ENCODE measurements at places on chromosomes 16 and 17. TPM values are rescaled to one million over a fixed set of nuclear protein-coding genes. Genes with fewer than 3 reads are reported as not detected.

DNA sequence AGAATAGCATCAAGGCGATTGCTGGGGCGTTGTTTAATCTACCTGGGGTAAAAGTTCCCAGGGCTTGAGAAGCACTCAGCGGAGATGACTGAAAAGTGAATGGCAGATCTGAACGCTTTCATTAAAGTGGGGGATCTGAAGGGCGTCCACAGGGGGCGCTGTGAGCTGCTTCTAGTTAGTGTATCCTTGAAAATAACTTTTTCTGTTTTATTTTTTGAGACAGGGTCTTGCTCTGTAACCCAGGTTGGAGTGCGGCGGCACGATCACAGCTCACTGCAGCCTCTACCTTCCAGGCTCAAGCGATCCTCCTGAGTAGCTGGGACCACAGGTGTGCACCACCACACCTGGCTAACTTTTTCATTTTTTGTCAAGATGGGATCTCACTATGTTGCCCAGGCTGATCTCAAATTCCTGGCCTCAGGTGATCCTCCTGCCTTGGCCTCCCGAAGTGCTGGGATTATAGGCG lies 360.4 kb downstream of the SEC14L1 start:
- DNase-seq = no peak

Gene CHRNE
- not detected for total RNA-seq

Gene IRX5
- total RNA-seq = 7.8 TPM

- no peak for DNase-seq
These were observed 15.7 kb upstream of the MTSS2 start for GRCh38 chr16:70701596-70701995.

DNA sequence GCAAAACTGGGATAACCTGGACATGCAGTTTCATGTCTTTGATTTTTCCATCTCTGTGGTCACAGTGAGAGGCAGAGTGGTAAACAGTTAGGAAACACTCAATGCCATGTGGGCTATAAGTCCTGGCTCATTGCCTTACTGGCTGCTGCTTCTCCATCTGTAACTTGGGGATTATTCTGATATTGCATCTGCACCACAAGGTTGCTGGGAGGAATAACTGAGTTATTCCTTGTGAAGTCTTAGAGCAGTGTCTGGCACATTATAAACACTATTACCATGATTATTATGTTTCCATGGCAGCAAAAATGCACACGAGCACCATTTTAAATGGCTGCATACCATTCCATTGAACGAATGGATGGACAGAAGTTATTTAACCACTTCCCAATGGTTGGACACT lies 111.7 kb upstream of the CDH5 start:
- DNase-seq = no peak

DNA sequence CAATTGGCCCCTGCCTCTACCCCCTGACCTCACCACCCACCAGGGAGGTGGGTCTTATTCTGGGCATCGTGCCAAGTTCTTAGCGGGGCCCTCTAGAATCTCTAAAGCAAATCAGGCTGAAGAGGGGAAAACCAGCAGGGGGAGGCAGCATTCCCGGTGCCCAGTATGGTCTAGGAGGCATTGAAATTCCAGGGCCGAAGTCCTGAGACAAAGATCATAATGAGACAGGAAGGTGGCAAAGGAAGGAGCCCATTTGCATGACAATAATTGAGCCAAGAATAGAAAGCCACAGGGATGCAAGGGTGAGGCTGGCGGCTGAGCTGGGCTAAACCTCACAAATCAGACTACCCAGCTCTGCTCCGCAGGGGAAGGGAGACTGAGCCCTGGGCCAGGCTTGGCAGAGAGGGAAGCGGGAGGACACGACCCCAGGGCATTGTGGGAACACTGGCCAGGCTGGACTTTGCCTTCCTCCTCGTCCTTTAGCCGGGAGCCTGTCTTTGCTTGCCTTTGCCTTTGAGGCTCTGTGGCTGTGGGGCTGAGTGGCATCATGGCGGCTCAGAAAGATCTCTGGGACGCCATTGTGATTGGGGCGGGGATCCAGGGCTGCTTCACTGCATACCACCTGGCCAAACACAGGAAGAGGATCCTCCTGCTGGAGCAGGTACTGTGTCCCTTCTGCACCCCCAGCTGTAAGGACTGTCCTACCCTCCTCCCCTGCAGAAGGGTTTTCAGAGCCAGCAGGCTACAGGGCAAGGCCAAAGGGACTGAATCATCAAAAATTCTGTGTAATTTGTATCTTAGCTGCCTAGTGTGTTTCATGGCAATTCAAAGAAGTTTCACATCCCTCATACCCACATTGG lies at the start of gene PIPOX:
Gene PIPOX, plus strand, starts transcription at position 463 of the 860 bp plus-strand sequence. Its CDS starts 85 bp downstream, at position 548.
- peak; percentile 53 for DNase-seq

Gene TSR3
- total RNA-seq = 58.2 TPM

DNA sequence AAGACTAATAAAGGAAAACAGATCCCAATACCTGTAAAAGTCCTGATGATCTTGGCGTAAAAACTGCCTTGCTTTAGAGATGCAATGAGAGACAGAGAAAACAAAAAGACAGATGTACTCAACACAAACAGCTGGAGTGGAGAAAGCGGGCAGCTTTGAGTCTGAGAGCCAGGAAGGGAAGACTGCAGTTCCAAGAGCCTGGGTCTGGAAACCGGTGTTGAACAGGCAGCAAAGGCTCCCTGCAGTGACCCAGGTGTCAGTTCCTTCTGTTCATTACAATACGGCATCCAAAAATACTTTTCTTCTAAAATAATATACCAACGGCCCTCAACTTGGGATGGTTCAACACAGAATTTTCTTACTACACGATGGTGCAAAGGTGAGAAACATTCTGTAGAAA lies 29.6 kb downstream of the VPS53 start:
- no peak for DNase-seq

Gene SMIM22
- total RNA-seq = 2.2 TPM

Gene CSH2
- not detected for total RNA-seq

GRCh38 chr17:13253733-13254410 lies 236.0 kb upstream of the ELAC2 start:
- no peak for DNase-seq

GRCh38 chr16:26120729-26121128 lies 429.0 kb downstream of the HS3ST4 start:
- DNase-seq = no peak

- no peak for DNase-seq
These were observed 4.0 kb upstream of the HSD11B2 start for GRCh38 chr16:67426950-67427349.

GRCh38 chr16:63312346-63312745 lies 1276.1 kb upstream of the CDH8 start:
- no peak for DNase-seq

- DNase-seq = no peak
These were observed 618 bp downstream of the GGA3 start for GRCh38 chr17:75260641-75261335.

- DNase-seq = no peak
These were observed 94.9 kb downstream of the TMEM132E start for GRCh38 chr17:34673995-34674890.

DNA sequence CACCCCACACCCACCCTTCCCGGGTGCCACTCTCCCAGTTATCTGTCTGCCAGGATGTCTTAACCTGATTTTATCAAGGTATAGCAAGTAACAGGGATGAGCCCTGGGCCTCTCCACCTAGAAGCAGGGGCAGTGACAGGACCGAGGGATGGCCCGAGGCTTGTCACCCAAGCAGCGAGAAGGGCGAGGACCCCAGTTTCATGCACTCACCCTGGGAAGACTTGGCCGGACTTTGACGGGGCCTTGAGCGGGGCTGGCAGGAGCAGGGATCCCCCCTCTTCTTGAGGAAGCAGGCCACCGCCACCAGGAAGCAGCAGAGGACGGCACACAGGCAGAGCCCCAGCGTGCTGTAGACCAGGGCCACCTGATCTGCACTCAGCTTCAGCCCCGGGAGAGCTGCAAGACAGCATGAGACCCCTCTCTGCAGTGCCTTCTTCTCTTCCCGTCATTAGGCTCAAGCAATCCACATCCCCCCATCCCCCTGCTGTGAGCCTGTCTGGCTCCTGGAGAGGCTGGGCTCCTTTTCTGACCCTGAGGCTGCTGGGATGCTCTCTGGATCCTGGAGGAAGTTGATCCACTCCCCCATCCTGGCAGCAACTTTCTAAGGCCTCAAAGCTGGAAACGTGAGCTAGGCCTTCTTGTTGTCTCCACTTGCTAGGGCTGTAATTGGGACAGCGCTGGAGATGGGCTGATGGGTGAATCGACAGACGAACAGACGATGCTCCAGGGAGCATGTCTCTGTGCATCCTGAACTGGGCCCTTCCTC lies 31.6 kb downstream of the TNFRSF13B start:
- DNase-seq = no peak

GRCh38 chr17:72491102-72491501 lies 370.3 kb downstream of the SOX9 start:
- no peak for DNase-seq

GRCh38 chr17:9408868-9409829 lies 166.5 kb downstream of the STX8 start:
- peak; percentile 5 for DNase-seq

Gene SLC22A31
- total RNA-seq = not detected

Gene NACA2
- total RNA-seq = not detected

Gene OR1A2
- not detected for total RNA-seq

GRCh38 chr17:50745631-50746030 lies 21.7 kb downstream of the ANKRD40CL start:
- no peak for DNase-seq

Gene SGCA
- not detected for total RNA-seq

- peak; percentile 4 for DNase-seq
These were observed 40.8 kb downstream of the YPEL2 start for GRCh38 chr17:59372138-59372751.

Gene OR2C1
- not detected for total RNA-seq

Gene CD300LB
- total RNA-seq = not detected

Gene ZNF597
- total RNA-seq = 2.5 TPM

DNA sequence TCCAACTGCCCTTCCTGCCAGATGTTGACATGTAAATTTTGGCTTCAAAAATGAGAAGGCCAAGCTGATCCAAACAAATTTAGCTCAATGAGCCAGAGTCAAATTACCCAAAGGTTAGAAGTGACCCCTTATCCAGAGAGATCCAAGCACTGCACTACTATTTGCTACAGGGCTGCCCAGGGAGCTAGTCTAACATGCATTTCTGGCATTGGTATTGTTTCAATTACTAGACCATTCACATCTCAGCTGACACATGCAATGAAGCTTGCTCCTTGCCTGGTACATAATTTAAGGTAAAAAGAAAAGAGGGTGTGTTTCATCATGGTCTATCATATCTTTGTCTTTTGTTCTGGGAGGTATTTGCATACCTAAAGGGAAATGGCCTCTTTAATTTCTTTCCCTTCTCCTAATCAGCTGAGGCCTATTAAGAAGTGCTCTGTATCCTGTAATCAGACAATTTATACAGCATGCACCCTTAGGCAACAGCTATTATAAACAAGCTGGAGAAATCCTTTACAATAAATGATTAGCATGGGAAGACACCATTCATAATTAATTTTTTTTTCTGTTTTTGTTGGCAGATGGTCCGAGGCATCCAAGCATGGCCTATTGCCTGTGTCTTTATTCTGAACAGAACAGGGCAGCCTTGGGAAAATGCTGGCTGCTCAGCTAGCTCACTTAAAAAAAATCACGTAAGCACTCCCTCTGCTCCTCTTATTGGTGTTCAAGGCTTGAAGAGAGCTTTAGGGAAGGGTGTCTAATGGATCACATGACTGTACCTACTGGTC lies 161.5 kb upstream of the SALL1 start:
- no peak for DNase-seq

DNA sequence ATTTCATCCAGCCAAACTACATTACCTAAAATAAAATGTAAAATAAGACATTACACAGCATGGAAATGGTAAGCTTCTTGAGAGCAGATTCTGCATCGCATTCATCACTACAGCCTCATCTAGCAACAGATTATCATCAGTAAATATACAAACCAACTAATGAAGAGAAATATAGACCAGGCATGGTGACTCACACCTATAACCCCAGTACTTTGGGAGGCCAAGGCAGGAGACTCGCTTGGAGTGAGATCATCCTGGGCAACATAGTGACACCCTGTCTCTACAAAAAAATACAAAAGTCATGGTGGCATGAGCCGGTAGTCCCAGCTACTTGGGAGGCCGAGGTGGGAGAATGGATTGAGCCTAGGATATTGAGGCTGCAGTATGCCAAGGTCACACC lies 19.9 kb downstream of the NCBP3 start:
- no peak for DNase-seq

Gene CORO1A
- total RNA-seq = 0.83 TPM

DNA sequence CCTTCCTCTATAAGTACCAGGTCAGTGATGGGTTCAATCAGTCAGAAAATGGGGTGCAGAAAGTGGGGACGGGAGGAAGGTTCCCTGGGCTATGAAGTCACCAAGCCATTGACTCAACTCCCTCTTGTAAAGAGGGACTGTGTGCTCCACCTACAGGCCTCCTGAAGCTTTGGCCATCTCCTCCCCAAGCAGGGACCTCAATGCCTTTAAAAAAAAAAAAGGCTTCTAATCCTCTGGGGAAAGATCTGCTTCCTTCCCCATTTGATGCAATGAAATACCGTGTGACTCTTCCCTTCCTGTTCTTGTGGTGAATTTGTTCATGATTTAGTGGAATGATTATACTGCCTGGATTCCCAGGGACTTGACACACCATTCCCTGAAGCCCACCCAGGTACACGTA lies 30.8 kb downstream of the VWA3A start:
- peak; percentile 8 for DNase-seq

DNA sequence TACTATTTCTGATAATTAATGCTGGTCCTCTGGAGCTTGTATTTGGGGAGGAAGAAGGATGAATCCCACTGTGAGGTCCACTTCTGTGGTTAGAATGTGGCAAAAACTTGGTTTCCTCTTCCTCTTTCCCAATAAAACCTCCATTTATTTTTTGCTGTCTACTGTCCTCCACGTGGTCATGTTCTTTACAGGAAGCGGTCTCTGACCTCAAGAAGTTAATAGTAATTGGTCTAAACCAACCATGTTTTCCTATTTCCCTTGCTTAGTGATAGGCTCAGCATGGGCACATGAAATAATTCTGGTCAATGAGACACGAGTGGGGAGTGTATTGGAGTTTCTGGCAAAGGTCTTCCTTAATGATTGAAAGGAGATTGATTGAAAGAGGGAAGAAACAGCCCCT lies 33.9 kb downstream of the CHP2 start:
- DNase-seq = no peak

GRCh38 chr16:24291932-24292331 lies 35.8 kb downstream of the CACNG3 start:
- no peak for DNase-seq

- DNase-seq = no peak
These were observed 21.4 kb upstream of the NPTX1 start for GRCh38 chr17:80497726-80498241.

- DNase-seq = no peak
These were observed 32.8 kb downstream of the CACNA1G start for GRCh38 chr17:50593321-50593720.
